ENCODE measurements at places on chromosomes 12 and 14.
A peak's percentile ranks its signal among the peaks of the same experiment; 100 is the strongest.

DNA sequence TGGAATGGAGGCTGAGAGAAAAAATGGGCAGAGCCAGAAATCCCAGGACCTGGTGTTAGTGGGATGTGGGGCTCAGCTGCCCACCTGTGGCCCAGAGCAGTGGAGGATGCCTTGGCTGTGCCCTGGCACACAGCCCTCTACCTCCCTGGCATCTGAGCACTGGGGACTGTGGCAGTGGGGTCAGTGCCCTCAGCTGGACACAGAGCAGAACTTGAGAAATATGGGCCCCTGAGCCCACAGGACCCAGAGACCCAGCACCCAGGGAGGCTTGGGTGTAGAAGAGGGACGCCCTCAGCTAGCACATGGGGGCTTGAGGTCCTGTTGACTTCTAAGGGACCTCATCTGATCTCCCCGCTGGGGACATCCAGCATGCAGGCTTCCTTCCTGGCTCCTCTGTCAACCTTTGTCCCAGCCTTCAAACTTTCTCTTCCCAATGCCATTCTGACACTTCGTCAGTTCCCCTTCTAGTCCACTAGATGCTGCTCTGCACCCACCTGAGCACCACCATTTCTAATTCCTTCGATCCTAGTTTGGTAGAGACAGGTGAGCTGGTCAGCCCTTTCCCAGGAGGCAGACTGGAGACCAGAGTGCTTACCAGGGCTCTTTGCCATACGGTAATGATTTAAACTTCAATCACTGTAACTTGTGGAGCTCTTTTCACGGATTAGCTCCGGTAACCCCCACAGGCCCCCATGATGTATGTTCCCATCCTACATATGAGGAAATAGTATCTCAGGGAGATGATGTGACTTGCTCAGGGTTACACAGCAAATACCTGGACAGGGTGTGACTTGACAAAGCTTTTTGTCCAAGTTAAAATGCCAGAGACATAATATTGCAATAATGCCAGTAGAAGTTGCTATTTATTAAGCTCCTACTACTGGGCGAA lies 143.7 kb downstream of the ASCL4 start:
- no peak for DNase-seq

DNA sequence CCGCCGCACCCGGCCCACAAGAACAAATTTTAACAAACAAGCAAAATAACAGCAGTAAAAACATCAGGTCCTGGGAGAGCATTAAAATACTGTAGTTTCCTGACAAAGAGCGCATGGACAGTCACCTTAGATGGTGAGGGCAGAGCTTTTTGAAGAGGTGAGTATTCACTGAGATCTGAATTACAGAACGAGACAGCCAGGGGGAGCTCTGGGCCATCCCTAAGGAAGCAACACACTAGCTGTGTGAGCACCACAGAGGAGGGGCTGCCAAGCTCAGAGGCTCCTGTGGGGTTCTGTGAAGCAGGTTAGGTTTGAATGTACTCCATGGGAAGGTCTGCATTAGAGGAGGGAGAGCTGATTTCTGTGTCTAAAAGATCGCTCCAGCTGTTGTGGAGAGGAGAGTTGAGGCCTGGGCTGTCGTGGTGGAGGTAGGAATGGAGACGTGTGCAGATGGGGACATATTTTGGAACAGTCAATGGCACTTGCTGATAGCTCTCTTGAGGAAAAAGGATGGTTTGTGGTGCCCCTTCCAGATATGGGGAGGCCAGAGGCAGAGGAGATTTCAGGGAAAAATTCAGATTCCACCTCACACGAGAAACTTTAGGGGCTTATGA lies 72.9 kb downstream of the TRAFD1 start:
- DNase-seq, result peak; percentile 18

- no peak for DNase-seq
Measured at GRCh38 chr12:38825006-38825405, 80.4 kb downstream of the CPNE8 start.

DNA sequence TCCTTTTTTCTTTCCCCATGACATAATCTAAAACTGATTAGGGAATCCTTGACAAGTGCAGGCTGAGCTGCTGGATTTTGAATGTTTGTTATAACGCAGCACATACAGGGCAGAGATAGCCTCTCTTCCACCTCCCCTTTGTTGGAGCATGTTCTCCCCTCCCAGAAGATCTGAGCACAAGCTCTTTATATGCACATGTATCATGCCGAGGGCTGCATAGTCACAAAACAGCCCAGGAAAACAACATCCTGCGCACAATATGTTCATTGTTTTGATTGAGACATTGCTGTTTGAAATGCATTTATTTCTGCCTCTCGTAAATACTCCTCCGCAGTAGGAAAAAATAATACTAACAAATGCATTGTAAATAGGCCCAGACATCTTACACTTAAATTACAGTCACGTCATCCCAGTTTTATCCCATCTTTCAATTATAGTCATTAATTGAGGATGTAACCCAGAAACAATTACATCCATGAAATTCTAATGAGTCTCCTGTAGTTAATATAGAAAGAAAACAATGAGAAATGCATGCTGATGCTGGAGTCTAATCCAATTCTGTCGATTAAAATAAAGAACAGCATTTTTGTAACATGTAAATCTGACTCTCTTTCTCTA lies 401.8 kb downstream of the BTG1 start:
- DNase-seq, result no peak

GRCh38 chr14:38856798-38857197 lies 246.2 kb downstream of the SEC23A start:
- no peak for DNase-seq

DNA sequence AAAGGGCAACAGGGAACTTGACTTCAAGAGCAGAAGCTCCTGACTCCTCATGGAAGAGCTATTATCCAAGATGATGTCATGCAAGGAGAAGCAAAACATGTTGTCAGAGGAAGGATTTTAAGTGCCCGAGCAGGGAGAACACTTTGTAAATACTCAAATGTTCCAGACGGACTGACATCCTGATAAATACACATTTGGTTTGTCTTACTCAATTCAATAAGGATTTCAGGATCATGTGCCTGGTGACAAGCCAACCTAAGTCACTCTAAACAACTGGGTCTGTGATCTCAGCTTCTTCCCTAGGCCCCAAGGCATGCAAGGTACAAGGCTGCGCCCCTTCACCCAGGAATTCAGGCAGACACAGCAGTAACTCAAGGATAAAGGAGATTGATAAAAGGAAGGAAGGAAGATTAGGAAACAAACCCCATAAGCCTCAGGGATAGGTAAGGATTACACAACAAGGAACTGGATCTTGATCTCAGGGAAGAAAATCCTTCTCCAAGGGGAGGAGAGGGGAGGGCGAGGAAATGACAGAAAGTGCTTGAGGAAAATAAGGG lies 26.8 kb upstream of the CEBPE start:
- DNase-seq, result no peak

- no peak for DNase-seq
Measured at GRCh38 chr14:64817631-64818030, 62.1 kb downstream of the SPTB start.

DNA sequence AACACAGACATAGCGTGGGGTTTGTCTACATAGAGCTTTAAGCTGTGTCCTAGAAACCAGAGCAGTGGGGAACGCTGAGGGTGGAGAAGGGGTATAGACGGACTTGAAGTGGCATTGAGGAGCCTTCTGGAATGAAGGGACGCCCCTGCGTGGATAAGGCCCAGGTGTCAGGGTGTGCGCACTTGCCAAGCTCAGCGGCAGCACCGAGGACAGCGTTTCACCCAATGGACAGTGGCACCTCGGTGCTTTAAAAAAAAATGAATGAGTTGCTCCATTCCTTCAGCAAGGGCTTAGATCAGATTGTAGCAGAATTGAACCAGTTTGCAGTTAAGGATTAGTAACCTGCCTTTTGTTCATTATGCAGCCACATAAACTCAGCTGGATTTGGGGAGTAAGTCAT lies 33.6 kb upstream of the MMP17 start:
- DNase-seq, result no peak

DNA sequence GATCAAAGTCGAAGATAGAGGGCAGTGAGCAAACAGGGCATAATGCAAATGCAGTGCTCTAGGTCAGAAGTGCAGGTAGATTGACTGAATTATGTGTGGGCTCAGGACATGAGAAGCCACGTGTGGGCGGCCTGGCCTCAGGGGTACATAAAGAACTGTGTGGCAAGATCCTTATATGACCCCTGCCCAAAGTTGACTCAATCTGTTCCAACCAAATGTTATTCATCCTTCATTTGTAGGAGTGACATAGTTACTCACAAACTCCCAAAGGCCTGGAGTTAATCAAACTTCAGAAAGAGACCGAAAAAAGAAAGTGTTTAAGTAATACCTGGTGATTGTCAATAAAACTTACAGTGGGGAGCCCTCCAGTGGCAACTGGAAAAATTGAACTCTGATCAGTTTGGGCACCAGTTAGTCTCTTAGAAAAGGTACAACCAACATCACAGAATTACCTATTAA lies 150.4 kb upstream of the FAR2 start:
- DNase-seq, result peak; percentile 2

- peak; percentile 43 for DNase-seq
Measured at GRCh38 chr12:6039894-6040601, 84.4 kb downstream of the VWF start.

DNA sequence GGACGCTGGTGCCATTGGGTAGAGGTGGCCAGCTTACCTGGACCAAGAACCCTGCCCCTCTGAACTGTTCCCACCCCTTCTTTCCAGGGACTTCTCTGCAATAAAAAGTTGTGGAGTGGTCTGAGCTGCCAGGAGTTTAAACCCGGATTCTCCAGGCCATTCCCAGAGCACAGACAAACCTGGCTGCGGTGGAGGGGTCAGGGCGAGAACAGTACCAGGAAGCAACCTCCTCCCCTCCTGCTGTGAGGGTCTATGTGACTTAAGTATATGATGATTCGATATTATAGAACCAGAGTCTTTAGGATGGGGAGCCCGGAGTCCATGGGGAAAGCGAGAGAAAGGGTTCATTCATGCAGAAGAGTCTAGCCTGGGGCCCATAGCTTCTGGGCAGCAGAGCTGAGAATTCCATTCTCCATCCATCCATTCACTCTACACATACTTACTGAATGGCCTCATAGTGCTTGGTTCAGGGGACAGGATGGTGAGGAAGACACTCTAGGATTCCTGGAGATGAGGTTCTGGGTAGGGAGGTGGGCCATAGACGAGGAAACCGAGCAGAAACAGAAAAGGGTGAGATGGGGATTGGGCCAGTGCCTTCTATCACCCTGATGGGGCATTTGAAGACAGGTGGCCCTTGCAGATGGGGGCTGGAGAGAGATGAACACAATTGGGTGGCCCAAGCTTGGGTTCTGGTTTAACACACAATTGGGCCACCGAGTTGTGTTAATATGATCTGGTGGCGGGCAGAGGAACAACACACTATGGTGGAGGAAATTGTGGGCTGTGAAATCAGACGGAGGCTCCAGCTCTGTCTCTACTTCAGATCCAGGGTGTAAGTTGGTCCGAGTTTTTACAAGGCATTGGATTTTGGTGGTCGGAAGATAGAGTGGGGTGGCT lies 5.2 kb downstream of the KRT86 start:
- no peak for DNase-seq

DNA sequence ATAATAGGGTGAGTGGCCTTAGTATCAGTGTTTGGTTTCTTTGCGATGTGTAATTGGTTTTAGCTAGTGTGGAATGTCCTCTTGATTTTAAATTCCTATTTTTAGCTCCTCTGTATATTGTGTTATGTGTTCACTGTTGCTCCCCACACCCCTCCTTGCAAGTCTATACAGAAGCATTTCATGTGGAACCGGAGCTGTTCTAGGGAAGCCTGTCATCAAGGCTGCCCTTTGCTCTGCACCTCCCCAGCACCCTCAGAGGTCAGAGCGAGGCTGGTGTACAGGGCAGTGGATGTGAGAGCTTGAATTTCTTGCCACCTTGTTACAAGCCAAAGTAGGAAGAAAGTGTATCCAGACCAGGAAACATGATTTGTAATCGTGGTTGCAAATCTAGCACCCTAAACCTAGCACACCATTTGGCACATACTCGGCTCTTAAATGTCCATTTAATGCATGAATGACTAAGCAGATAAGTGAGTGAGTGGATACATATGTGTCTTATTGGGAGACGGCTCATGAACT lies 376.8 kb downstream of the RGS6 start:
- no peak for DNase-seq

DNA sequence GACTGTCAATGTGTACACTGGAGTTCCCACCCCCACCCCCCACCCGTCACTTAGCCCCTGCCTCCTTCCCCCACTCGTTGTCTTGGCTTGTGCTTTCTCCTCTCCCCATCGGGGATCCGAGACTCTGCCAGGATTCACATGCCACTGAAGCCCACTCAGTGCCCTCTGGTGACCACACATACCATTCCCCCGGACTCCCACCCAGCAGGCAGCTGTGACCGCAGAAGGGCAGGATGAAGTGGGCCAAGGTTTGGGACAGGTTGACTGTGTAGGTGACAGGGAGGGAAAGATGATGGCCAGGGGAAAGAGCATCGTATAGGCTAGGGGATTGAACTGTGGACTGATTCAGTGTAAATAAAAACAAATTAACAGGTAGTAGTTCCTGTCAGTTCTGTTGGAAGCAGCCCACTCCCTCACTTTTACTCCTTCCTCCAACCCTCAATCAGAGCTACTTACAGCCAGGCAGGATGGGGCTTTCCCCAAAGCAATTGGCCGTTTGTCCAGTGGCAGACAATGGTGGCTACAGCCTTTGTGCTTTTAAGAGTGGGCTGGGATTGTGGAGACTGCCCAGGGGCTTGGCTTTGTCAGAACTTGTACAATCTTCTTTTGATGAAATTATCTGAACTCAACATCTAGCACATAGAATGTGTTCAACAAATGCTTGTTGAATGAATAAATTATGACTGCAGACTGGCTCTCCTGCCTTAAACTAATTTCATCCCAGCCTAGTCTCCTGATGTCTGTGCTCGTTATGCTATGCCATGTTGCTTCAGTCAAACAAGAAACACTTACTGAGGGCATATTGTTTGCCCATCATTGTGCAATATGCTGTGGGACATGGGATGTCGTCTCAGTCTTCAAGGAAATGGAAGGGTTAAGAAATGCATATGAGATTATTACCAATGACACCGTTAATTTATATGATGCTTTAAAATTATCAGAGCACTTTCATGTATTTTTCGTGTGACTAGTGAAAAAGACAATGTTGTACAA lies 30.2 kb downstream of the TTC9 start:
- DNase-seq, result no peak

- DNase-seq, result no peak
Measured at GRCh38 chr12:24625103-24625502, 323.8 kb downstream of the BCAT1 start.
